ENCODE measurements at places on chromosomes 4 and X.
A peak's percentile ranks its signal among the peaks of the same experiment; 100 is the strongest.

DNA sequence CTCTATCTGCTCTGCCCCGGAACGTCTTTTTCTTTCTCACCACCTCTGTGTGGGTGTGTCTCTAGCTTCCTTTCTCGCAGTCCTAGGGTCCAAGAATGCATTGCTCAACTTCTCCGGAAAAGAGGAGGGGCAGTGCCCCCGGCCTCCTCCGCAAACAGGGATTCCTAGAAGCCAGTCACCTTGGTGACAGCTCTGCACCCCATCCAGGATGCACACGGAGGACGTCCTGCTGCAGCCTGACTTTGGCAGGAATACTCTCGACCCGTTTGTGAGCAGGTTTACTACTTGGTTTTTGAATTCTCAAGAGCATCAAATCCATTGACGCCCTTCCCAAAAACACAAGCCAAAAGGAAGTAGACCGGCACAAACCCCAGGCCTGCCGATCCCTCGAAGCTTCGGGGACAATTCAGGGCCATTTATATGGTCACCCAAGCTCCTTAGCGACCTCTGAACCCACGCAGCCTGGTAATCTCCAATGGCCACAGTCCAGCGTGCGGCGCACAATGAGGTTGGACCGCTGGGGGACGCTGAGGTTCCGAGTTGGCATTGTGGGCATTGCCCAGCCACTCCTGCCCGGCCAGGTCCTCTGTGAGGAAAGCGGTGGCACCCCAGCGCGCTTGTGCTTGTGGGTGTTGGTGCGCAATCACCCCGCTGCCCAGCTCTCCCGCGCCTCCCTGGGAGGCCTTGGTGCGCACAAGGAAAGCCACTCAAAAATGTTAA lies 9.8 kb downstream of the NKX3-2 start:
- DNase-seq = no peak

- no peak for DNase-seq
These were observed 99.4 kb downstream of the FAM13A start for GRCh38 chr4:88957570-88957969.

DNA sequence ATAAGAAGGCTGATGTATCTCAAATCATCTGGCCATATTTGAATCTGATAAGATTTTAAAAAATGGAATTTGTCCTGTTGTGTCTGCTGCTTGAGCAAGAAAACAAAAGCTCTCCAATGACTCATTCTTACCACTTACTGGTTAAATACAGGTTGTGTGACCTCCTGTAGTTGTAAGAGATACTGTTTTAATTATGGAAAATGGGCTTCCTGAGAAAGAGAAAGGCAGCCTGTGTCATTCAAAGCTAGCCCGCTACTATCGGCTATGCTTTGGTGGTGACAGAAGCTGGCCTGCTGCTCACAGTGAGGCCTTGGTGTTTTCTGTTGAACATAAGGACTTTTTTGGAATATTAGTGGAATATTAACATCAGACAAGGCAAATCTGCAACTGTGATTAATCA lies 1722.1 kb upstream of the PCDH10 start:
- DNase-seq = no peak

GRCh38 chr4:173536808-173537429 lies 6.9 kb upstream of the HAND2 start:
- DNase-seq = no peak

GRCh38 chrX:29787656-29788055 lies 427.7 kb upstream of the MAGEB2 start:
- DNase-seq = no peak

GRCh38 chr4:112213856-112214255 lies 17.7 kb upstream of the AP1AR start:
- peak; percentile 78 for DNase-seq

DNA sequence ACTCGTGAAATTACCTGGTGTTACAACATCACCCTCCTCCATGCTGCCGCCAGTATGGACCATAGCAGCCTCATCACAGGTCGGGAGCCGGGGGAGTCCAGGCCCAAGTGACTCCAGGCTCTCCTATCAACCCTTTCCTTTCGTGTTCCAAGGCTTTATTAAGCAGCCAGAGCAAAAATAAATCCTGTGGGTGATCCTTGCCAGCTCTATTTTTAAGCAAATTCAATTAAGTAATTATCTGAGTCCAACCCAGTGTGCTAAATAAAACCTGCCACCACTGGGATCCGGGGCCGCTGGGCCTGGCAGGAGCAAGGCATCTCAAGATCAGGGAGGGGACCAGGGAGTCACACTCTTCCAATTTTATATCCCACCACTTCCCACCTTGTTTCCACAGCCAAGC lies 80.7 kb upstream of the PRPS1 start:
- DNase-seq = no peak

DNA sequence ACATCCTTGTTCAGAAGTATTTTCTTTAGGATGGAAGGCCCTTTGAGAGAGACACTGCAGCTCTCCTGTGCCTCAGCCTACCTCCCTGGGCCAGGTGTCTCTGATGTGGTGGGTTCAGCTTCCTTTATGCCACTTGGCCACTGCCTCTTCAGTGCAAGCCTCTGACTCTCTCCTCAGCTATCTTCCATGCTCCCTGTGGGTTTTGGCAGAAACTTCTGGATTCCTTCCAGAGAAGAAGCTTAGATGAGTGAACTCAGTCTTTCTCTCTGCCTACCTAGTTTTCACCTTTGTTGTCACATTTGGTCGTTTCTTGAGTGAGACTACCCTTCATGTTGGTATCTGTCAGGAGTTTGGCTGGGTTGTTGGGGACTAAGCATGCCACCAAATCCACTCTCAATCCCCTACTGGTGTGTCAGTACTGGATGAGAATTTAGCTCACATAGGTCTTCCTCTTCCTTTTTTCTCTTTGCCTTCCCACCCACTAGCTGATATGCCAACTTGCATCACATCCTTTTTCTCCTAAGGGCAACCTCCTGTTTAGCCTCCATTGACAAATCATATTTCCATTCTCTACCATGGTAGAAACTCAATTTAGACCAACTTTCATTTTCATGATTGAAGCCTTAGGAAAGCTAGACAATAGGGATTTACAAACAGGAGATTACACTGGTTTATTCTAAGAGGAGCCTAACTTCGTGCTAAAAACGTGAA lies 32.0 kb downstream of the IL15 start:
- no peak for DNase-seq

DNA sequence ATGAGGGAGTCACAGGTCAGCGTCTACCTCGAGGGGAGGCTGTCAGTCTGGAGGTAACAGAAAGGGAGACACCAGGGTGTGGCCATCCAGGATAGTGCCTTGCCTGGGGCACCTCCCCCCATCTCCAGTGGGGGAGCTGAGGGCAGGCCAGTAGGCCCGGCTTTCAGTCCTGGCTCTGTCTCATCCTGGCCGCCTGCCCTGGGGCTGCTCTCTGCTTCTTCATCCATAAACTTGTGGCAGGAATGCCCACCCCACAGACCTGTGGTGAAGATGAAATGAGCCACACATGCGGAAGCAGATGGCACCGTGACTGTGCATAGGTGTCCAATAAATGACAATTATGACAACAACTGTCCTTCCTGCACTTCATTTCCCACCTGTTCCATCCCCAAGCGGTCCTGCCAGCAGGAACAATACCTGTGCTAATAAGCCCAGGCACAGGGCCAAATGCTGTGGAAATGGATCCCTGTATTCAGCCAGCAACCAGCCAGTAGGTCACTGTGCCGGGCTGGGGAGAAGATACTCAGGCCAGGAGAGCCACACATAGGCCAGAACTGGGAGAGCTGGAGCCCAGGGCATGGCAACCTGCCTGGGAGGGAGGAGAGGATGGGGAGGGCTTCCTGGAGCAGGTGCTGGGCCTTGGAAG lies 30.2 kb downstream of the TRO start:
- DNase-seq = no peak

DNA sequence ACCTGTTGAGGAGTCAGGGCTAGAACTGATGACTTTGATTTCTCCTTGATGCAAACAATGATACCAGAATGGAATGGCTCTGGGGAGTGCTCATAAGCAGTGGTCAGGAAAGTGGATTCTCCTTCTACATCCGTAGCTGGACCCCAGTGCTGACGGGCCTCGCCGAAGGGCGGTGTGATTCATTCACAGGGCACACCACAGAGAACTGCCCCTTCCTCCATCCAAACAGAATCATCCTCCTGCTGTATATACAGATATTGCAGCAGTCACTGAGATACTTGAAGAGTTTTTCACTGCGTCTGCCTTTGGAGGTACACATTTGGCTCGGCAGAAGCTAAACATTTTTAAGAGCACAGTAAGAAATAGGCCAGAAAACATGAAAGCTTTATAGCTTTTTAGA lies 7.3 kb upstream of the DCTD start:
- DNase-seq = no peak

DNA sequence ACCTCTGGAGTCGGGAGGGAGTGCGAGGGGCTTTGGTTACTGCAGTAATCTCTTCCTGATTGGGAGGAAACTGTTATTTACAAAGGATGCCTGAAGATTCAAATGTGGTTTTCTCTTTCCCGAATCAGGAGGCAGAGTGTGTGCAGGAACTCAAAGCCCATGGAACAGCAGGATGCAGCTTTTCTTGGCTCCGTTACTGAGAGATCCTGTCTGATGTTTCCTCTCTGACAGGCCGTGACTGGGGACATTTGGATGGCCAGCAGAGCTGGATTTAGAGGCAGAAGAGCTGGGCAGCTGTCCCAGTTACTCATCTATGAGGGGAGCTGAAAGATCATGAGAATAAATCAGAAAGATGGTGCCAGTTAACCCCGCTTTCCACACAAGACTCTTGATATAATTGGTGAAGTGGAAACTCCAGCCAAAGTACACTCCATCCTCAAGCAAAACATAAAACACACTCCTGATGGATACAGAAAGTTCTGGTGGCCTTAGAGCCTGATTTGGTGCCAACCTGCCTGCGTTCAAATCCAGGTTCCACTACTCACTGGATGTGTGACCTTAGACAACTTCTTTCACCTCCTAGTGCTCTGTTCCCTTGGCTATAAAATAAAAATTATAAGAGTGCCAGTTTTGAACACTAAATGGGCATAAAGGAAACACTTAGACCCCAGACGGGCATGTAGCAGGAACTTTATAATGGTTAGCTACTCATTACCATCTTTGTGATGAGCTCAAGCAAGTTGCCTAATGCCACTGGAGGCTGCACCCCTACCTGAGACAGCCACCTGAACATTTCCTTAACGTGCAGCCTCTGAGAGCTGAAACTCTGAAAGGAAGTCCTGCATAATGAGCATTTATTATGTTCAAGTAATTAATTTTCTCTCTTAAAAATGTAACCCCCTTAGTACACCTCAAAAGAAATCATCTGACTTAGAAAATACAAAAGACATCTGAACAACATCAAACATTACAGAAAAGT lies 349.0 kb upstream of the GATB start:
- DNase-seq = peak; percentile 5

DNA sequence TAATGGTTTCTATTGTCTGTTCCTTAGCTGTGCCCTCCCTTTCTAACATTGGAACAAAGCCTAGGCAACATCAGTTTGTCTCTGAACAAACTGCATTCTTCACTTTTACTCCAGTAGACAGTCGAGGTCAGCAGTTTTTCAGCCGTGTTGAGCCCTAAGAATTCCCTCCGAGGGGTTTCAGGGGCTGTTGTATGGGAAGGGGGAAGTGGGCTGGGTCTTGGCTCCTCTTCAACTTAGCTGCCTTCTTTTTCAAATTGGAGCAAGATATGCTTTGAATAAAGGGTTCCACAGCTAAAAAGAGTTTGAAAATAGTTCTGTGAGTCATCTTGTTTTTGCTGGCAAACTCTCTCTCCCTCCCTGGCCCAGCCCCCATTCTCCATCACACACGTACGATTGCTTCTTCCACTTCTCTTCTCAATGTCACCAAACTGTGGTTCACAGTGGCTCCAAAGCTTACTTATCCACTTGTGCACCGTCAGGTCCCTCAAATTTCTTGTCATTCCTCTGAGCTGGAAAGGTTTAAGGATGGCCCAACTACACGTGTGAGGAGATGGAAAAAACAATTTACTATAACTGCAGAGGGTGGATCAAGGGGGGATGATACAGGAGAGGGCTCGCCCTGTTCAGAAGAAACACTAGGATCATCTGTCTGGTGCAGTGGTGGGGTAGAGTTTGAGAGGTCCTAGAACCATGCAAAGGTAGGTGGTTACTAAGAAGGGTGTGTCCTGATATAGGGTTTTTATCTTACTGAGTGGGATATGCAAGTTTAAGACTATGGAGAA lies 9.2 kb upstream of the MAML3 start:
- peak; percentile 52 for DNase-seq

- no peak for DNase-seq
These were observed 66.9 kb upstream of the CAPN6 start for GRCh38 chrX:111337067-111337637.

- DNase-seq = no peak
These were observed 87.2 kb downstream of the MAOA start for GRCh38 chrX:43743100-43743822.

DNA sequence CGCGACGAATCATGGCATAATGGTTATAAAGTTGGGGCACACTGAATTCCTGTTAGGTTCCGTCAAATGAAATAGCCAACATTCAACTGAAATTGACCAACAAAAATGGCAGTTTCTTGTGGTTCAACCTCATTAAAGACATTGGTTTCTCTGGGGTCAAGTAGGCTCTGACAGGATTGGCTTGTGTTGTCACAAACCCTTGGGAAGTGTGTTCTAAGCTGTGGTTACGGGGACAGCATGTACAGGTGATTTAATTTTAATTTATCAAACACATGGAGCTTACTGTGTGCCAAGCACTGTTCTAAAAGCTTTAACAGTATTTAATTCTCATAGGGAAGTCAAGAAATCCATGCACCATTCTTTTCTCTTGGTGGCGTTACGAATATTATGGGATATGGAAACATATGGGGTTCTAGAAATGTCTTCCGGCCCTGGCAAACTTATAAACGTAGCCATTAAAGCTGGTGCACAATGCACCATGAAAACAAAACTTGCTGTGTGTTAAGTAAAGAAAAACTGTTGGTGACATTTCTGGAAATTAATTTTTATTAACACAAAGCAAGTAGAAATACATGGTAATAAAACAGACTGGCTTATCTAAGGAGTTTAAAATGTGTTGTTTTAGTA lies 891 bp downstream of the XK start:
- DNase-seq = no peak

- no peak for DNase-seq
These were observed 317.7 kb downstream of the CCSER1 start for GRCh38 chr4:90444904-90445303.

DNA sequence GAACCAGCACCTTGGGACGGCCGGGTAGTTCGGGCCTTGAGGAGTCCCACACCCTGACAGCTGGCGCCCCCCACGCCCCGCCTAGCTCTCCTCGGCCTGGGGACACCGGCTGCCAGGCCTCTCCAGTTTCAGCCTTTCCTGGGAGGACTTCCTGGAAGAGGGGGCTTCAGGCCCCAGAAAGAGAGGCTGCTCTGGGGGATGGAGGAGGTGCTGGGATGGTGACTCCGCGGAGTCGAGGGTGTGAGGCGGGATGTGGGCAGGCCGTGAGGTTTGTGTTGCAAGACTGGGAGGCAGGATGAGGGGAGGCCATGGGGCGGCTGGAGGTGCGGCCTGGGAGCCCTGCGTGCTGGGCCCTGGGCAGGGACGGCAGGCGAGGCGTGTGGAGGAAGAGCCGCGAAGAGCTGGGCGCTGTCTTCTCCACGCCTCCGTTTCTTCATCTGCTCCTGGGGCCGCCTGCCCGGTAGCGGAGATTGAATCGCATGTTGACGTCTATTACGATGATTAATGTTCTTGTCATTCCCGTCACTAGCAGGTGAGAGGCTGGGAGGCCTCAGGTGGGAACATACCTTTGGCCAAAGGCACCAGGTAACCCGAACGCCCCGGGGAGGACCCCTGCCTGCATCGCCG lies 918 bp upstream of the FGFRL1 start:
- DNase-seq = peak; percentile 83

- no peak for DNase-seq
These were observed 28.0 kb downstream of the APELA start for GRCh38 chr4:164904941-164905340.

- peak; percentile 76 for DNase-seq
These were observed 132.1 kb upstream of the LDB2 start for GRCh38 chr4:17030543-17030942.

GRCh38 chr4:1472911-1473518 lies 66.8 kb upstream of the NKX1-1 start:
- DNase-seq = no peak

Data from EL (cell line).